ENCODE measurements at places on chromosomes 11 and 22. TPM values are rescaled to one million over a fixed set of nuclear protein-coding genes. Genes with fewer than 3 reads are reported as not detected.

DNA sequence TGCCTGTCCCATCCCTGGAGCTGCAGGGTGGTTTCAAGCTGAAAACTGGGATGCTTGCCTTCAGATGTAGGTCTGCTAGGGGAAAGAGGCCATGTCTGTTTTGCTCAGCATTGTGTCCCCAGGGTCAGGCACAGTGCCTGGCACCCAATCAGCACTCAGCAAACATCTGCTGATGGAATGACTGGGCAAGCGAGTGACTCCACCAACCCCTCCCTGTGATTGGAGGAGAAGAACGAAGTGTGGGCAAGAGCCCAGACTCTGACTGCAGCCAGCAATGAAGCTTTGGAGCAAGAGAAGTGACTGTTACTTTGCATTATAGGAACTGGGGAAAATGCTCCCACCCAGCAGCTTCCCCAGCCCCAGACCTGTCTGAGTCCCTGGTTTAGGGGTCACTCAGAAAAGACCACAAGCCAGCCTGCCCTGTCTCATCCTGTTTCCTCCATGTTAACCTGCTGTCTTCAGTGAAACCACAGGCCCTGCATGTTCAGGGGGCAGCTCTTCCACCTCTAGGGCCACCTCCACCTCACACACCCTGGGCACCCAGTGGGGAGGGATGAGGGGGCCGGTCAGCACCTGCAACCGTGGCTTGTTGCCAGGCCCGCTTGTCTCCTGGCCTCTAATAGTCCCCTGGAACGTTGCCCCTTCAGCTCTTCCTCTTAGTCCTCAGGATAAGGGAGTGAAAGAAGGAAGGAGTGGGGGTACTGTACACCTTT lies 147.4 kb downstream of the TRIM29 start:
- no peak overlapping the region for H3K27ac ChIP-seq
- H3K27me3 ChIP-seq, result no peaks in the 10 kb centered on the region
- no peaks in the 10 kb centered on the region for H3K36me3 ChIP-seq
- peaks cover 4% of the 10 kb centered on the region for H3K4me1 ChIP-seq

- DNase-seq, result no peak
- no peaks in the 10 kb centered on the region for H3K4me1 ChIP-seq
- H3K36me3 ChIP-seq, result no peaks in the 10 kb centered on the region
Measured at GRCh38 chr11:131331546-131331945, 38.9 kb upstream of the NTM start.

The MMP27 gene
- polyA plus RNA-seq, result 0.12 TPM

The LMNTD2 gene
- not detected for polyA plus RNA-seq

GRCh38 chr11:6968816-6969215 lies 42.6 kb downstream of the ZNF215 start:
- H3K36me3 ChIP-seq, result no peaks in the 10 kb centered on the region
- no peak overlapping the region for H3K4me3 ChIP-seq
- no peak for DNase-seq
- no peak overlapping the region for H3K27ac ChIP-seq
- H3K4me1 ChIP-seq, result no peaks in the 10 kb centered on the region
- no peaks in the 10 kb centered on the region for H3K27me3 ChIP-seq

The CASP5 gene
- 0.40 TPM for polyA plus RNA-seq

DNA sequence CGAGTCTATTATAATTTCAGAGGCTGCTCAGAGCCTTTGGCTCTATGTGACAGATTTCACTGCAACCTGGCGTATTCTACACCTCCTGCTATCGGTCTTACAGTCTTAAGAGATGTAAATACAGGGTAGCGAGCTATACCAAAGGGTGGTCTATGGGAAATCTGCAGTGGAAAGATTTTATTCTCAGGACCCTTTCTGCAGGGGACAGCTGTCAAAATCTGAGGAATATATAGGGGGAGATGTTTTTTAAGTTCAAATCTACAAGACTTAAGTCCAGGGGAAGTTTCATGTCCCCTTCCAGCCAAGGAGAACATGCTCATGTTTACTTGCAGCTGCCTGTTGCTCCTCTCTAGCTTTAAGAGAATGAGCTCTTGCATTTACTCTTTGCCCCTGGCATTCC lies 62.7 kb downstream of the MICAL2 start:
- H3K4me3 ChIP-seq, result no peak overlapping the region
- no peak for DNase-seq
- no peak overlapping the region for H3K27ac ChIP-seq
- H3K27me3 ChIP-seq, result no peaks in the 10 kb centered on the region
- H3K36me3 ChIP-seq, result no peaks in the 10 kb centered on the region
- no peaks in the 10 kb centered on the region for H3K4me1 ChIP-seq

The SNX15 gene
- 15.0 TPM for polyA plus RNA-seq

DNA sequence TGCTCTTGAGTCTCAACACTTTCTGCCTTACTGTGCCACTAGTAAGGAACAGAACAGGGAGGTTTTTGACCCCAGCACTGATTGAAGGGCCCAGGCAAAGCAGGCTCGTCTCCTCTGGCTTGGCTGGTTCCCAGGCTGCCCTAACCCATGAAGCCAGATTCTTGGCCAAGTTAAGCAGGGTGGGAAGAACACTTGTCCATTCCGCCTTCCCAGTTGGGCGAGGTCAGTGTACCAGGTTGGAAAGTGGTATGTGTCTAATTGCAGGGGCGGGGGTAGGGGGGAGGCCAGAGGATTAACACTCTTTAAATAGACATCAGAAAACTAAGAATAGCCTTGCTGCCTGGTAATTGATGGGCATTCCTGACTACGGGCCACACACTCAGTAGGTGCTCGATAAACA lies 14.4 kb downstream of the TIMP3 start:
- peaks cover 5% of the 10 kb centered on the region for H3K4me1 ChIP-seq
- H3K36me3 ChIP-seq, result no peaks in the 10 kb centered on the region
- no peak overlapping the region for H3K27ac ChIP-seq
- DNase-seq, result no peak
- no peaks in the 10 kb centered on the region for H3K27me3 ChIP-seq

DNA sequence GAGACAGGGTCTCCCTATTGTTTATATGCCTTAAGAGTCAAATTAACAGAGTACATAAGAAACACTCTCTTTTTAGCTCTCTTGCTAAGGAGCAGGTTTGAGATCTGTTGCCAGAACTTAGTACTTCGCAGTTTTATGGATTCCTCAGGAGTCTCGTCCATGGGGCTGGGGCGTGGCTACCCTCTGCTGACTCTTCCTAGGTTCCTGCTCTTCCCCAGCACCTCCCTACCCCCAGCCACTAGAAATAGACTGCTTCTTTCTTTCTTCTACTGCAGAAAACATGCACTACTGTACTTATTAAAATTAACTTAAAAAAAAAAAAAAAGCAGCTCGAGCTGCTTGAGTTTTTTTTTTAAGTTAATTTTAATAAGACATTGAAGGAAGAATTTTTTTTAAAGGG lies 8.0 kb downstream of the FAM118B start:
- no peaks in the 10 kb centered on the region for H3K27me3 ChIP-seq
- no peaks in the 10 kb centered on the region for H3K36me3 ChIP-seq
- H3K27ac ChIP-seq, result no peak overlapping the region
- no peak for DNase-seq
- H3K4me3 ChIP-seq, result no peak overlapping the region
- no peaks in the 10 kb centered on the region for H3K4me1 ChIP-seq

The CAVIN3 gene
- polyA plus RNA-seq, result 61.2 TPM

The APOBEC3B gene
- polyA plus RNA-seq, result 0.70 TPM

The CPT1A gene
- polyA plus RNA-seq, result 25.3 TPM

DNA sequence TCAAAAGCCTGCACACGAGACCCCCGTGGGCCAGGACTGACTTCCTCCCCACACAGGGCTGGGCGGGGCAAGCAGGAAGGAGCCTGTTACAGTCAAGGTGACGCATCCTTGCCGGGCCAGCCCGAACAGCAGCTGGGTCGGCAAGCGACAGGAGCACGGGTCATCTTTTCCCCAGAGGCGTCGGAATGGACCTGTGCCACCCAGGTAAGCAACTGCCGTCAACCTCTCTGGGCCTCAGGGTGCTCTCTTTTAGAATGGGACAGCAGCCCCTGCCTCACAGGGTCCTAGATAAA lies at the start of gene CYTH4:
Gene CYTH4 (plus strand): TSS at position 124 of the 293 bp plus-strand sequence. CDS start 62 bp downstream, at position 186.
- no peaks in the 10 kb centered on the region for H3K36me3 ChIP-seq
- H3K27me3 ChIP-seq, result no peaks in the 10 kb centered on the region
- H3K27ac ChIP-seq, result no peak within 1 kb of the TSS
- no peak within 1 kb of the TSS for H3K4me3 ChIP-seq
- no peak for DNase-seq

- H3K4me1 ChIP-seq, result peaks cover 1% of the 10 kb centered on the region
- peak; percentile 16 for DNase-seq
- H3K4me3 ChIP-seq, result no peak overlapping the region
- H3K36me3 ChIP-seq, result no peaks in the 10 kb centered on the region
- no peaks in the 10 kb centered on the region for H3K27me3 ChIP-seq
- H3K27ac ChIP-seq, result no peak overlapping the region
Measured at GRCh38 chr11:30196400-30197206, 34.2 kb upstream of the FSHB start.

DNA sequence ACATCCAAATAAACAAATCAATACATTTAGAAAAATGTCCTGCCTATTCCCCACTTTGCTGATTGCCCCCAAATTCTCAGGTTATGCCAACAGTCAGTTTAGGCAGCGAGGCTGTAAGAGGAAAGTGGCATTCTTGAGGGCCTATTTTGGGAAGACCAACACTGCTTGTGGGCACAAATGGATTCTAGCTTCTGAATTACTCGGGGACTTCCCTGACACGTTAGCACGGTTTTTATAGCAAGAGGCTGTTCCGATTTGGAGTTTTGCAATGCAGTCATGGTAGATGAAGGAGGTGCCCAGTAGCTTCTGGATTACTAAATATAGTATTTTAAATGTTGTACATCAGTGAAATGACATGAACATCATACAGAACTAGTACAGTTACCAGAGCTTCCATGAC lies 13.1 kb downstream of the RCN1 start:
- H3K27me3 ChIP-seq, result no peaks in the 10 kb centered on the region
- DNase-seq, result no peak
- no peaks in the 10 kb centered on the region for H3K36me3 ChIP-seq
- H3K4me1 ChIP-seq, result peaks cover 1% of the 10 kb centered on the region
- H3K4me3 ChIP-seq, result no peak overlapping the region
- no peak overlapping the region for H3K27ac ChIP-seq

The RELT gene
- polyA plus RNA-seq, result 1.1 TPM

GRCh38 chr11:26847977-26848376 lies 126.1 kb upstream of the SLC5A12 start:
- no peaks in the 10 kb centered on the region for H3K27me3 ChIP-seq
- DNase-seq, result no peak
- no peak overlapping the region for H3K27ac ChIP-seq
- no peak overlapping the region for H3K4me3 ChIP-seq
- H3K36me3 ChIP-seq, result no peaks in the 10 kb centered on the region
- H3K4me1 ChIP-seq, result no peaks in the 10 kb centered on the region

GRCh38 chr11:64466115-64466718 lies 107.3 kb downstream of the RPS6KA4 start:
- no peak overlapping the region for H3K27ac ChIP-seq
- H3K27me3 ChIP-seq, result no peaks in the 10 kb centered on the region
- H3K4me1 ChIP-seq, result no peaks in the 10 kb centered on the region
- H3K4me3 ChIP-seq, result no peak overlapping the region

GRCh38 chr11:129968591-129969419 lies 33.8 kb downstream of the PRDM10 start:
- H3K27me3 ChIP-seq, result no peaks in the 10 kb centered on the region
- H3K4me3 ChIP-seq, result no peak overlapping the region
- DNase-seq, result no peak
- H3K27ac ChIP-seq, result no peak overlapping the region
- peaks cover 1% of the 10 kb centered on the region for H3K4me1 ChIP-seq

DNA sequence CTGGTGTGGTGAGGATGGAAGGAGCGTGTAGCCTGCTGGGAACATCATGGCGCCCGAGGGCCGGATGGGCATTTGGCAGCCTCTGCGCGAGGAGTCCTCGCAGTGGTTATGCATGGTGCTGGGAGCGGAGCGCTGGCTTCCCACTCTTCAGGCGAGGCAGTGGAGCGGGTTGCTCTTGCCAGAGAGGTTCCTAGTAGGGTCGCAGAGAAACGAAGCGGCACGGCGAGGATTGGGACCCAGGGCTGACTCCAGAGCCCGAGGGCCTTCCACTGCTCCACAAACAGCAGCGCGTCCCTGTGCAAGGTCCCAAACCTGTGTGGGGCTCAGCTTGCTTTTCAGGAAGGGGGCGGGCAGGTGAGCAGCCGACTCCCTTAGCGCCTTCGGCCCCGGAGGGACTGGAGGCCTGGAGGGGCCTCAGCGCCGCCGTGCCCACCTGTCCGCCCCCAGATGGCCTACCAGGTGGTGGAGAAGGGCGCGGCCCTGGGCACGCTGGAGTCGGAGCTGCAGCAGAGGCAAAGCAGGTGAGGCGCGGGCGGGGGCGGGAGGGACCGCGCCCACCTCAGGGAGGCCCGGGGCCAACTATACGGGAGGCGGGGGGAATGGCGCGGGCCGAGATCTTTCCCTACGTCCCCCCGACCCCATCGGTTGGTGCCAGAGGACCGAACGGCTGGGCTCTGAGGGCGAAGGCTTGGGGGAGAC lies 7.2 kb downstream of the ATG16L2 start:
- H3K4me3 ChIP-seq, result peak overlapping the region; percentile 41
- H3K36me3 ChIP-seq, result no peaks in the 10 kb centered on the region
- peaks cover 5% of the 10 kb centered on the region for H3K4me1 ChIP-seq
- no peaks in the 10 kb centered on the region for H3K27me3 ChIP-seq
- H3K27ac ChIP-seq, result peak overlapping the region; percentile 5

The OR56A1 gene
- polyA plus RNA-seq, result not detected

GRCh38 chr11:126012852-126013251 lies 49.8 kb downstream of the CDON start:
- DNase-seq, result no peak
- no peaks in the 10 kb centered on the region for H3K36me3 ChIP-seq
- H3K27me3 ChIP-seq, result no peaks in the 10 kb centered on the region
- H3K4me1 ChIP-seq, result no peaks in the 10 kb centered on the region
- H3K27ac ChIP-seq, result no peak overlapping the region

DNA sequence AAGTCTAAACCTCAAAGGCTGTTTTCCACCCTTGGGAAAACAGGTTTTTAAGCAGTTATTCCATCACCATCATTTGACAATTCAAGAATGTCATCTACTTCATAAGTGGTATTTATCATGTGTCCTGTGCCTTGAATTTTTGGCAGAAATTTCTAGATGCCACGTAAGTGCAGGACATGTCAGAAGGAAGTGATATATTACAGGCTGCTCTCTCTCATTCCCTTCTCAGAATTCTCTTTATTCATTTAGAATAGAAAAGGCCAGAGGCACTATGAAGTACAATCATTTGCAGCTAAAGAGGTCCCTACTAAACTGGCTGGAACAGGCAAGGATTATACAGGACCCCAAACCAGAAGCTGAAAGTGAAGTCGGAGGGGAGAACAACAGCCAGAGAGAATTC lies 11.9 kb downstream of the RBFOX2 start:
- H3K27ac ChIP-seq, result peak overlapping the region; percentile 43
- peaks cover 25% of the 10 kb centered on the region for H3K4me1 ChIP-seq
- H3K36me3 ChIP-seq, result no peaks in the 10 kb centered on the region
- H3K27me3 ChIP-seq, result no peaks in the 10 kb centered on the region

The OPCML gene
- polyA plus RNA-seq, result 0.13 TPM

- no peak overlapping the region for H3K27ac ChIP-seq
- H3K27me3 ChIP-seq, result no peaks in the 10 kb centered on the region
- no peak overlapping the region for H3K4me3 ChIP-seq
Measured at GRCh38 chr11:119370486-119371046, 10.9 kb downstream of the USP2 start.

The GAB4 gene
- not detected for polyA plus RNA-seq

GRCh38 chr11:130980071-130980862 lies 64.0 kb upstream of the SNX19 start:
- H3K36me3 ChIP-seq, result no peaks in the 10 kb centered on the region
- H3K4me1 ChIP-seq, result no peaks in the 10 kb centered on the region
- no peak overlapping the region for H3K27ac ChIP-seq
- H3K4me3 ChIP-seq, result no peak overlapping the region
- H3K27me3 ChIP-seq, result no peaks in the 10 kb centered on the region
- DNase-seq, result no peak

The GGTLC2 gene
- polyA plus RNA-seq, result not detected
